ENCODE measurements at places on chromosomes 11 and 22.
A peak's percentile ranks its signal among the peaks of the same experiment; 100 is the strongest.

- no peak for DNase-seq
Measured at GRCh38 chr22:31602259-31602952, 59.6 kb downstream of the PISD start.

GRCh38 chr11:19580646-19581045 lies 132.0 kb upstream of the NAV2 start:
- no peak for DNase-seq

- DNase-seq: no peak
Measured at GRCh38 chr11:110305169-110306018, 9.0 kb upstream of the RDX start.

GRCh38 chr11:10902301-10903063 lies 44.6 kb upstream of the ZBED5 start:
- peak; percentile 54 for DNase-seq

DNA sequence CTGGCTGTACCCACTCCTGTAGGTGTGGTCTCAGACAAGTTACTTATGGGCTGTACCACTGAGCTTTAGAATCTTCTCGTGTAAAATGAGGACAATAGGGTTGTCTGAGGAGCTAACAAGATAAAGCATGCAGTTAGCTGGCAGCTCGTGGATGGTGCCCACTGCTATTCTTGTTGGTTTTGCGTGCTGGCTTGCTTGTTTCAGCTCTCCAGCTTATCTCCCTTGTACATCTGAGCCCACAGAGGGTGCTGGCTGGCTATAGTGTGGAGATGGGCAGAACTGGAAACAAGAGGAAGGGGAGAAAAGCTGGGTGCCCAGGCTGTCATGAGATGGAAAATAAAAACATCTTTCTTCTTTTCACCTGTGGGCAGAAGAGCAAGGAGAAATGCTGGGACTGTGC lies 46.5 kb upstream of the GALNT18 start:
- DNase-seq: no peak

- DNase-seq: no peak
Measured at GRCh38 chr11:42713753-42714152, 598.0 kb upstream of the API5 start.

- DNase-seq: no peak
Measured at GRCh38 chr11:42255906-42256305, 796.5 kb upstream of the LRRC4C start.

DNA sequence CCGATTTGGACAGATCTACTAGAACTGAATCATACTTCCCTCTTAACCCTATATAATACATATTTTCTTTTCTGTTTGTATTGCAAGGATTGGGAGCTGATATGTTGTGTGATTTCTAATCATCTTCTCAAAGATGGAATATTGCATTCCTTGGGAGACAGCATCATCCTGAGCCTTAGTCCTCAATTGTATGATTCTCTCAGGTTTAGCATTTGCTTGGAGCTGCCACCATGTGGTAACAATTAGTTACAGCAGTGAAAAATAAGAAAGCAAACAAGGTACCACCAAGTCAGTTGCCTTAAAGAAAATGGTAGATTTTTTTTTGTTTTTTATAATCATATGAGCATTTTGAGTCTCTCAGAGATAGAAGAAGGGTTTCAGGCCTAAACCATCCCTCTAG lies 11.9 kb downstream of the SNX19 start:
- no peak for DNase-seq
